Stimulated activated CD8-positive, alpha-beta memory T cell treated with anti-CD3 and anti-CD28 coated beads, Interleukin-15, amount 100 ng/mL, for 48 hours (primary cell): ENCODE measurements at places on chromosomes 4 and X.

DNA sequence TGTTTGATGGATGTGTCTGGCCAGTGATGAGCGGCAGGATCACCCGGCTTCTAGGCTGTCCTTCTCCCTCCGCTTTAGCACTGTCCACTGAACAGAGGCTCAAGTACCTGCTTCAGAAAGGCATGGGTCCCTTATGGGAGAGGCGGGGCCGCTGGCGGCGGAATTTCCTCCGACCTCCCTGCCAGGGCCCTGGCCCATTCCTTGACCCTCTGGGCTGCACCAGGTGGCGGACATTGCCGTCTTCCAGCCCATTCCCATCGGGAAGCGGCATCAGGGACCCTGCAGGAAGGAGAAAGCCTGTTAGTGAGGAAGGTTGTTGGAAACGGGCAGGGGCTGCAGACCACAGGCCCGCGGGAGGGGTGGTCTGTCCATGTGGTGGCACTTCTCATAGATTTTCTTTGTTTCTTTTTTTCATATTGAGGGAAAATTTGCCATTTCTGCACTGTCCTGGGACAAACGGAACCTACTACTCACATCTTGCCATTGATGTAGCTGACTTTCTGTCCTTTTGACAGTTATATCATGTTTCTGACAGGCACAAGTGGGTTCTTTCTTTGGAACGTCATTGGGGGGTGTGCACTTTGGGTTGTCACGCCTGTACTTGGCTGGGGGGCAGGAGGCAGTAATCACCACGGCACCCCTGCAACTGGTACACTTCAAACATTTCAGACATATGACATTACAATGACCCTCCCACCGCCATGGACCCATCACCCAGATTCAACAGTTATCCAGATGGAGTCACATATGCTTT is 6.1 kb downstream of the APLN start:
- DNase-seq: no peak

DNA sequence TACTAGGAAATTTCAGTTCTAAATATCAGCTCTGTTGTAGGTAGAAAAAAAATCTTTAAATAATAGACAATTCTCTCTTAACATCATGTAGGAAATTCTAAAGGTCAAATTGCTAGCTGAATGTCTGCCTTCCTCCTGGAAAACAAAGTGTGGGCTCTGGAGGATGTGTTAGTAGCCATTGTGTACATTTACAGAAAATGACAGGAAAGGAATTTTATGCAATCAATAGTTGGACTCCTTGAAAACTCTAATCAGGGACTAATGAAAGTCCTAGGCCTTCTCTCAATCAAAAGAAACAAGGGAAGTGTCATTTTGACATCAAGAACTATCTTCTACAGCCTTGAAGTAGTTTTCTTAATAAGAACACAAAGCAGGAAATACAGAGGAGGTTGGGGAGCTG is 174.6 kb downstream of the ANKRD50 start:
- no peak for DNase-seq

DNA sequence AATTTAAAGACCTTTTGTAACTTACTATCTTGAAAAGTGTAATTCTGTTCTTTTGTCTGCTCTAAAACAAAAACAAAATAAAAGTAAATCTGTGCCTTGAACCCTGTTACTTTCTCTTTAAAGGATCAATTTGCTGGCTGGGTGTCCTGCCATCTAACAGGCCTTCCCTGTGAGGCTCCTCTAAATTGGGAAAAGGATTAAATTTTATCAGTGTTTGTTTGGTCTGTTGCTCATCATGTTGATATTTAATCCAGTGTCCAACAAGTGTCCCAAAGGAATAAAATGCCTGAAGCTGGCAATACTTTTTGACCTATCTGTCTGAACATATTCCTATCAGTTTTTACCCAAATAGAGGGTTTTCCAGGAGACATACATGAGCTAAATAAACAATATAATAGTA is 688.7 kb downstream of the IL1RAPL1 start:
- DNase-seq: no peak

DNA sequence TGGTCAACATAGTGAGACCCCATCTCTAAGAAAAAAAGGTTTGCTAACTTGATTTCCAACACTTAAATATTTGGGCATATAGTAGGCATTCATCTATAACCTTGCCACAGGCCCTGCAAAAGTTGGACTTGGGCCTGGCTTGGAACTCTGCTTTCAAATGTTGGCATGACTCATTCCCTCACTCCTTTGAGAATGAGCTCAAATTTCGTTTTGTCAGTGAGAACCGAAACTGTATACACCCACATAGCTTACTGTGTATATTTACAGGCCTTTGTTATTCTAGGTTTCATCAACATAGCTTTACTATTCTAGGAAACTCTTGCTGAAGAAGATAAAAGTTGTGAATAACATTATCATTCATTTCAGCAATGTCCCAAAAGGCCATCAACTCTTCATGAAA is 88.7 kb upstream of the ELOVL6 start:
- DNase-seq: no peak

DNA sequence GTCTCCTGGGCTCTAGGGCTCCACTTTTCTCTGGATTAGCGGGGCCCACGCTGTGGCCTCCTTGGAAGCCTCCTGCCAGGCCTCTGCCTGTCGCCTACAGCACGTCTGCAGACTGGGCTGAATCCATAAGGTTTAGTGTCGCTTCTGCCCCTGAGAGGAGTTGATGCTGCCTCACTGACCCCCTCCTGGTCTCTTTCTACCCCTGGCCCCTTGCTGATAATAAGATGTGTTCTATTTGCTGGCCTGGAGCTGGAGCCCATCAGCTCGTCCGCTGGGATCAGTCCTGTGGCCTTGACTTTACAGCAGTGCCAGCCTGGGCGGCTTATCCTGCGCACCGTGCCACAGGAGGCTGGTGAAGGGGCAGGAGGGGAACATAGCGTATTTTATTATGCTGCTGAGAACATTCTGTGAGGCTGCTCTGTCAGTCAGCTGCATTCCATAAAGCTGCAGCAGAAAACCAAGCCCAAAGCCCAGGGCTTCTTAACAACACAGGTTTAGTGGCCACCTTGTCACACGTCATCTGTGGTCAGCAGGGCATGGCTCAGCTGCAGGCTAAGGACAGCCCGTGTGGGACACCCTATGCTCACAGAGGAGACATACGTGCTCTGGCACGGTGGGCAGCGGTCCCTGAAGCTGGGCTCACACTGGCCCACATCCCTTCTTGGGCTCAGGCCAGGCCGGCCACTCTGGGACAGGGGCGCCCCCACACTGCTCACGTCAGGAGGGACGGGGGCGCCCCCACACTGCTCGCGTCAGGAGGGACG is 29.3 kb upstream of the HGFAC start:
- no peak for DNase-seq

- no peak for DNase-seq
These were observed 195.0 kb upstream of the HS3ST1 start for GRCh38 chr4:11623726-11624037.

DNA sequence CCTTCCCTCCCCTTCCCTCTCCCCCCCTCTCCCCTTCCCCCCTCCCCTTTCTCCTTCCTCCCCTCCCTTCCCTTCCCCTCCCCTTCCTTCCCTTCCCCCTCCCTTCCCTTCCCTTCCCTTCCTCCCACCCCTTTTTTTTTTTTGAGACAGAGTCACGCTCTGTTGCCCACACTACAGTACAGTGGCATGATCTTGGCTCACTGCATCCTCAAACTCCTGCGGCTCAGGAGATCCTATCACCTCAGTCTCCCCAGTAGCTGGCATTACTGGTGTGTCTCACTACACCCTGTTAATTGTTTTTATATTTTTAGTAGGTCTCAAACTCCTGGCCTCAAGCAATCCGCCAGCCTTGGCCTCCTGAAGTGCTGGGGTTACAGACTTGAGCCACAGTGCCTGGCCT is 66.6 kb downstream of the TBC1D9 start:
- DNase-seq: no peak

GRCh38 chr4:31084806-31085416 is 364.7 kb downstream of the PCDH7 start:
- no peak for DNase-seq

DNA sequence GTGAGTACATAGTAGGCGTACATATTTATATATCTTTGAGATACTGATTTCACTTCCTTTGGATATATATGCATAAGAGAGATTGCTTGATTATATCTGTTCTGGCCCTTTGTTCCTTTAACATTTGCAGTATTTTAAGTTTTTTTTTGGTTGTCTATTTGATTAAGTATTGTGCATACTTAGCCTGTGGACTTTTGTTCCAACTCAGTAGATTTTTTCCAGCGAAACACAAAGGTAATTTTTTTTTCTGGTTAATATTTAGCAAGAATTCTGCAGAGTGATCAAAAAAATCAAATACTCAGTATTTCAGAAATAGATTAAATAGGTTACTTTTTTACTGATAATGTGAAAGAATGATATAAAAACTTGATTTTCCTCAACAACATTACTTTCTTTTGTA is at the start of gene AFM:
Gene AFM, plus strand, starts transcription at position 388 of the 400 bp plus-strand sequence. CDS start 31 bp downstream, outside the sequence.
- DNase-seq: no peak

DNA sequence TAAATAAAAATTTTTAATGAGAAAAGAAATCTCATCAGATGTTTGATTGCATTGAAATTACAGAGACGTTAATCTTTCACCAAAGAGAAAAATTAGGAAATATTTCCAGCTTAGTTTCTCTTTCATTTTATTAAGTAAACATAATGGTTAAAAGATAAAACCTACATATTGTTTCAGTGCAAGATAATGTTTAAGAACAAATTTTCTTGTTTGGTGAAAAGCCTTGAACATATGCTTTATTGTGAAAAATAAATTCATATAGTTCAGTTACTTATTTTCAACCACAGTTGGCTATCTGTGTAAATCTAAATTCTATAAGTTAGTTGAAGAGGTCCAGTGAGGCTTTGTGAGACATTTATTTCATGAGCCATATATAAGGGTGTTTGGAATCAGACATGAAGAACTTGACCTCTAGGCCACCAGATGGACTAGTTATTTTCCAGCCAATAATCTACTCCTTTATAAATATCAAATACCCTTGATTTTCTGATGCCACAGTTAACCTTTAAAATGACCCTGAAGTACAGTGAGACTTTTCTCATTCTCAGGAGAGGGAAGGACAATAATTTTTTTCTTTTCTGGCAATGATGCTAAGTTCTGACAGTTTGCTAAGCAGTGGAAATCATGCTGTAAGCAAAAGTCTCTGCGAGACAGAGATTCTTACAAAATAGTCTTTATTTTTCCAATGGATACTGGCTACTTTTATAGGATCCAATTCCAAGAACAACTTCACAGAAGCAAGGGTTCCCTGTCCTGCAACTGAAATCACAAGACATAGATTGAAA is 2.5 kb downstream of the ARSJ start:
- no peak for DNase-seq

- DNase-seq: peak; percentile 80
These were observed at the start of gene SLC35A2 for GRCh38 chrX:48911412-48912182. Gene SLC35A2, minus strand, starts transcription at chrX:48911646. Its CDS starts 10 bp downstream, at chrX:48911636.

DNA sequence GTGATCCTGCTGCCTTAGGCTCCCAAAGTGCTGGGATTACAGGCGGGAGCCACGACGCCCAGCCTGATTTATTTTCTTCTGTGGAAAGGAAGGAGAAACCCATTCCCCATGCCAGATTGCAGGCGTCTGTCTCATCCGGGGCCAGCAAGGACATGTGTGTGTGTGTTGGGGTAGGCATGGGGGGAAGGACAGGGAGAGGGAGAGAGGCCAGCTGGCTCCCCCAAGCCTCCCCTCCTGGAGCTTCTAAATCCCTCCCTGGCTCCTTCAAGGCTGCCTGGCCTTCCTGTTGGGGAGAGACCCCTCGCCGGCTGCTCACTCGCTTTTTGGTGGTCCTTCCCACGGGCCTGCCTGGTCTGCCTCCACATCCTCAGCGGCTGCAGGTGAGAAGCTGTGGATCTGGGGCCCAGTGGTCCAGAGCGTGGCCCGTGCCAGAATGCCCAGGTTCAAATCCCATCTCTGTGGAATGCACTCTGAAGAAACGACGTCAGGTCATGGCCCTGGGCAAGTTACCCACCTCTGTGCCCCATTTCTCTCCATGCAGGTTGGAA is 1.3 kb upstream of the PLXNB3 start:
- no peak for DNase-seq

DNA sequence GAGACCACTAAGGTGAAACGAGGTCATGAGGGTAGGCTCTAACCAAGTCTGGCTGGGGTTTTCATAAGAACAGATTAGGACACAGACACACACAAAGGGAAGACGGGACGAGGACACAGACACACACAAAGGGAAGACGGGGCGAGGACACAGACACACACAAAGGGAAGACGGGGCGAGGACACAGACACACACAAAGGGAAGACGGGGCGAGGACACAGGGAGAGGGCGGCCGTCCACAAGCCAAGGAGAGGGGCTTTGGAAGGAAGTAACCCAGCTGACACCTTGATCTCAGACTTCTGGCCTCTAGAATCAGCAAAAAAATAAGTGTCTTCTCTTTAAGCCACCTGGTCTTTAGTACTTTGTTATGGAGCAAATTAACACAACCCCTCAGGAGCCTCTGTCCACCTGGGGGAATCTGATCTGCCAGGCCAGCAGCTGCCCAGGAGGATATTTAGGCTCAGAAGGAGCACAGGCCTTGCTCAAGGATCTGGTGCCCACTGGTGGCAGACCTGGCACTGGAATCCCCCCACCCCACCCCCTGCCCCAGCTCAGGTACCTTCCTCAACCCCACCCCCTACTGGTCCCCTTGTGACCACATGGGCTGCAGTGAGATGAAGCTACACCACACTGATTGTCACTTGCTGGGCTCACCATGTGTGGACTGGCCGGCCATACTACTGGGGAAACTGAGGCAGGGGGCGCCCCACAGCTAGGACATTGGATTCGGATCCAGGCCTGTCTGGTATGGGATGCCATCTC is 2.8 kb downstream of the ABLIM2 start:
- no peak for DNase-seq
